LHCN-M2 (cell line): ENCODE measurements at places on chromosomes 7 and 10. TPM values are rescaled to one million over a fixed set of nuclear protein-coding genes. Genes with fewer than 3 reads are reported as not detected.

The SORCS1 gene
- not detected in 2 replicates for total RNA-seq

The MCMBP gene
- total RNA-seq = 68.0 and 80.1 TPM in 2 replicates

GRCh38 chr7:134879815-134880475 lies 100.5 kb downstream of the CALD1 start:
- no peak for DNase-seq

DNA sequence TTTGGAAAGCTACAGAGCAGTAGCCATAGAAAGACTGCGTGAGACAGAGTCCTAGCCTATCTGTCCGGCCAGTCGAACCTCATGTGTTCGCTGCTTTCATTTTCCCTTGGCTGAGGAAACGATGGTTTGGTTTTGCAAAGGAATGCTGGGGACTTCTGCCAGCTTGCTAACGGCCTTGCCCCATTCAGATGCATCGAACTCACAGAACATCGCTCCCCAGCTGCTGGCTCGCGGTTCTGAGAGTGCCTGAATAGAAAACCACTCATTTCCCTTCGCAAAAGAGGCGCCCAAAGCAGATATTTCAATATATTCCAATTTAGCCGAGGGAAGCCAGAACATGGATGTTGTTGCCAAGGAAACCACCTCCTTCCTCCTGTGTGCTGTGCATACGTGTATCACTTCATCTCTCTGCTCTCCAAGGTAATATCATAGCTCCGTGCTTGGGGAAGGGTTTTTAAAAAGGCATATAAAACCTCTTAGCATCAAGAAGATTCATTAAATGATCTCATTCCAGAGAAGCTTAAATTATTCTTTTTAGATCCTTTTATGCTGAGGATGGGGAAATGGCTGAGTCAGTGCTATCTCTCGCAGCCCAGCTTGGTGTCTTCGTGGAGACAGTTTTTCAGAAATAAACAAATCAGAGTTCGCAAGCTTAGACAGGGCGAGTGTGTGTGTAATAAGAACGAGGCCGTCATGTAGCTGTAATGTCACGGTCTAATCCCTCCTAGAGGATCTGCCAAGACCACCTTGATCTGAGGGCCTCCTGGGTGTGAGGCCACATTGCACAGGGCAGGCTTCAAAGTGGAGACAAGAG lies 215.2 kb downstream of the RPS24 start:
- DNase-seq = peak; percentile 72

The LRRC18 gene
- not detected in 2 replicates for total RNA-seq

DNA sequence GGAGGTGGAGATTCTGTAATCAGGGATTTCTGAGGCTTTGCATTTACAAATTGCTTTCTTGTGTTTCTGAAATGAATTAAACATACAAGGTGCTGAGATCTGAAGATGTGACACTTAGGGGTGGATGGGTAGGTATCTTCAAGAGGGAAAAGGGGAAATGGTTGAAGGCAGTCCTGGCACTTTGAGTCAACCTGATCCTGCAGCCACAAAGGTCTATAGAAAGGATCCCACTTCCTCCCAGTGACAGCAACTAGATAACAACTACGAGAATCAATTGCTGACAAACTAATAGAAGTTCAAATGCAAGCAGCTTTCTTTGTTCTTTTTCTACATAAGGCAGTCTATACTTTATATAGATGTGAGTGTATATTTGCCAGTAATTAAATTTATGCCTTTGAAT lies 553.3 kb downstream of the MDFIC start:
- DNase-seq = no peak

DNA sequence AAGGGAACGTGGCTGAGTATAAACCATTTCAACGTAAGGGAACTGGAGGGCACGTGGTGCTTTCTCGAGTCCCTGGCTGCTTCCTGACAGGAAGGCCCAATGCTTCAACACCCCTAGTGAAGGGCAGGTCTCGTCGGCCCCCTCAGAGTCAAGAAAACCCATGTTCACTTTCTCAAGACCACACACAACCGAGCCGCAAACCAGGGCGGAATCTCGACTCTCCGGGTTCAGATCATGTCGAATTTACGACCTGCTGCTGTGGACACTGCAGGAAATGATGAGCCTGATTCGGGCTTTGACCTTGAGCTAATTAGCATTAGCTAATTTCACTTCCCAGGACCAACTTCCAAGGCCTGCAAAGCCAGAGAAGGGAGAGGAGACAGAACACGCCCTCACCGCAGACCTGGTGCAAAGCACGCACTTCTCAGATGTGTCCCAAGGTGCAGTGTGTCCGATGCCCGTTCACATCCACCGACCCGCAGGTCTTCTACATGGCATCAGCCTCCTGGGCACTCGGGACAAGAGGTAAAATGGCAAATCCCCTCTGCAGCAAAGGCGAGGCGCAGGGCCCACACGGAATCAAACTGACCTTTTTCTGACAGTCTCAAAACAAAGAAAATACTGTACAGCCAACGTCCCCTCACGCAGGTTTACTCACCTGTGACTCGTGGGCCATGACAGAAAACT lies 94.7 kb downstream of the DIP2C start:
- no peak for DNase-seq

DNA sequence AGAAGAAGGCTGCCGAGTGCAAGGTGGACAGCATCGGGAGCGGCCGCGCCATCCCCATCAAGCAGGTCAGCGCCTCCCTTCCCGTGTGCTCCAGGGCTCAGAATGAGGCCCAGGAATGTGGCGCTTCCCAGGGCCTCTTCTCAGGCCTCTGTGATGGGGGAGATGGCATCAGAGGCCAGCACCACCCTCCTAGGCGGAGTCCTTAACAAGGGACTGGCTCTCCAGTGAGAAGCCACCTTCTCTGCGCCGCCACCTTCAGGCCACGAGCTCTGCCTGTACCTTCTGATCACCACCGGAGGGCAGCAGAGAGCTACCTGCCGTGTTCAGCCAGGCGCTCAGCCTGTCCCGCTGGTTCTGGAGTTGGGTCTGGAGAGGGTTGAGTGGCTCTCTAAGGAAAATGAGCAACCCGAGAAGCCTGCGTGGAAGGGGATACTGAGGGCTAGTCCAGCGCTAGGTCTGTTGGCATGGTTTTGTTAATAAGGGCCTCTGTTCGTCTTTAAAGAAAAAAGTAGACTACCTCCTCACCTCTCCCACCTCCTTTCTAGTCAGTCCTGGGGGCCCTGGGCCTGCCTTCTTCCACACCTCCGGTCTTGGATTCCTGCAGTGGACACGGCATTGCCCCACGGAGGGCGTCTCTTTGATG lies 37.7 kb downstream of the AGAP3 start:
- peak; percentile 70 for DNase-seq

DNA sequence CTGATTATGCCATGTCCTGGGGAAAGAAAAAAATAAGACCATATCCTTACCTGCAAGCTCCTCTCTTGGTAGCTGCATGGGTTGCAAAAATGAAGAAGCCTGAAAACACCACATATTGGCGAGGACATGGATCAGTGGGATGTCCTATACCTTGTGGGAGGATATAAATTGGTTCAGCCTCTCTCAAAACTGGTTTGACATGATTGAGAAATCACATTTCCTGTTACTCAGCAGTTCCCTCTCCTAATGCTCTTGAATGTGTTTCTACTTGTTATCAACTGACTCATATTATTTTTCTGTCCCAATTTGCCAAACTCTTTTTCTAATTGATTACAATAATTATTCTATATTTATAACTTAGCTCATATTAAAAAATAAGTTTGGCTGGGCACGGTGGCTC lies 380.2 kb downstream of the EXOC4 start:
- peak; percentile 45 for DNase-seq

The TFEC gene
- not detected in 2 replicates for total RNA-seq

GRCh38 chr10:13685885-13686284 lies 99.1 kb downstream of the PRPF18 start:
- no peak for DNase-seq

DNA sequence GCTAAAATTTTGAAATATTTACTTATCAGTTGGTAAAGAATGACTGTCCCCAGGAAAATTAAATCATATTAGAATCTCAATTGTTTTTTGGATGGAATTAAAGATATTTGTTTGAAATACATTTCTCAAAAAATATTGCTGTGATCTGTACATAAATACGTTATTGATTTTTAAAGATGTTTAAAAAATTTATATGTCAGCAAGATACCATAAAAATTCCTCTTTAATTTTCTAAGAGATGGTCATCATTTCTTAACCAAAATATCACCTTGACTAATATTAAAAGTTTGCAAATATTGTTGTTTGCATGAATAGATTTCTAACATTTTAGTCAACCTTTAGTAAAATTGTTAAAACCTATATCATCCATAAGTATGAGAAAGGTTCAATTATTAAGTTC lies 147.4 kb upstream of the WNT16 start:
- no peak for DNase-seq

The CYP17A1 gene
- not detected in 2 replicates for total RNA-seq

GRCh38 chr10:5305374-5305773 lies 59.4 kb upstream of the UCN3 start:
- DNase-seq = no peak

- no peak for DNase-seq
Measured at GRCh38 chr10:12027539-12027938, 15.1 kb downstream of the UPF2 start.

DNA sequence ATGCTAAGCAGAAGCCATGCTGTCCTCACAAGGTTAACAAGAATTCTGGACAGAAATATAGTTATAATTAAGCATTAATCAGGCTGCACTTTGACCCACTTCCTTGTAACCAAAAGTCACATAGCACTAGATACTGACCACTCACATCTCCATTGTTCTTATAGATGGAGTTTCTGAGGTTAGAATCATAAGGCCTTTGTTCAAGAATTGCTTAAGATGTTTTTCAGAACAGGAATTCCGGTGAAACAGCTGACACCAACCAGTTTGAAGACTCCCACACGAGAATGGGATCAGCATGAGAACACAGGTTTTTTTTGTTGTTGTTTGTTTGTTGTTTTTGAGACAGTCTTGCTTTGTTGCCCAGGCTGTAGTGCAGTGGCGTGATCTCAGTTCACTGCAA lies 488.3 kb upstream of the NRP1 start:
- no peak for DNase-seq

DNA sequence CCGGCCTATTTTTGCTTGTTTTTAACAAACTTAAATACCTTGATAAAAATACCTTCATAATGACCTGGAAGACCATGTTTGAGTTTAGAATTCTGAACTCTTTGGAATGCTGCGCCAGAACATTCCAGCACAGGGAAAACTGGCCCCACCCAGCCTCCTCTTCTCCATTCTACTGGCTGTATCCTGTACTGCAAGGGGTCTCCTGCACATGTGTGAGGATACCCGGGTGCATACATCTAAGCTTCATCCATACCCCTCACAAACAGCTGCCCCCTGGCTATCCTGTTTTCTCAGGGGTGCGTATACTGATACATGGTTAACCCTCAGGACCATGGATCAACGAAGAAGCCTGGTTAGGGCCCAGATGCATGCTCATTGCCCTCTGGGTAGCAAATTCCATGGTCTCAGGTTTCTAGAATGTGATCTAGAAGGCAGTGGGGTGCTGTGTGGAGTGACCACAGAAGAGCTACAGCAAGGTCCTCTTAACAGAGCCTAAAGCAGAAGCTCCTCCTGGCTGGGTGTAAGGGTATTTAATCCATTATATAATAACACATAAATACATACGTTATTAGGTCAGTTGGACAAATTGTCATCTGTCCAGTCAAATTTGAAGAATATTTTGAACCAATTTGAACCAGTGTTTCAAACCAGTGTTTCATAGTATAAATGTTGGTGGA lies 26.1 kb downstream of the HACD1 start:
- DNase-seq = no peak

DNA sequence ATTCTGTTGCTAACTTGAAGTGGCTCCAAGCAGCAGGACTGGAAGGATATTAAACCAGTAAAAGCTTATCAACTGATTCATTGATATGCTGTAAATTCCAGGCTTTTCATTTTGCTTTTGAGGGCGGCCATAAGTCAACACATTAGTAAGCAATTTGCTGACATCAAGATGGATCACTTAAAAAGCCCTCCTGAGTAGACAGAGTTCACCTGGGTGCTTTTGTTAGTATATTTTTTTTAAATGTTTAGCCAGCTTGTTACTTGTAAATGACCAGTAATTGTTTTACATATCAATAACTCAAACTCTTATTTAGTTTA lies 26.5 kb downstream of the RNF32 start:
- no peak for DNase-seq

DNA sequence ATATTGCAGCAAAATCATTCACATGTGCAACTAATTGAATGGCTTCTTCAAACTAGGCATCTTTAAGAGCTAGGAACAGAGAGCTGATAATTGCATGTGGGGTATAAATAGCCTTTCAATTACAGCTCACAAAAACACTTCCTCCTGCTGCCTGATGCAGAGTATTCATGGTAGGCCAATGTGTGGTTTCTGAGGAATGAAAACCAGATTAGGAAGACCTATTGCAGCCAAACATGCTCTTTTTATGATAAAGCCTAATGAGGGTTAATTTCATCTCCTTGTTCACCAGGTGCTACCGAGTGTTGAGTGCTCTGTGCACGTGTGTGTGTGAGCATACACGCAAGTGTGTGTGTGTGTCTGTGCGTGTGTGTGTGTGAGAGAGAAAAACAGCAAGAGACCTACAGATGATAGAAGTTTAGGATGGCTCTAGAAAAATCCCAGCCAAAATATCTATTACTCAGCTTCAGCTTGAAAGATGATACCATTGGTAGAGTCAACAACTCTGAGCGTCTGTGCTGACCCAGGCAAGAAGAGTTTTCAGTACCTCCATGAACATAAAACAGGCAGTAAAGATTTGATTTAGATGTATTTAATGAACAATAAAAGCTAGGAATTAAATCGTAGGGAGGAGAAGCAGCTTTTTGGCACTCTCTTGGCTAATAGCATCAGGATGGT lies 448.5 kb upstream of the ANKRD30A start:
- DNase-seq = peak; percentile 47

GRCh38 chr10:30055226-30055662 lies 4.1 kb downstream of the JCAD start:
- DNase-seq = peak; percentile 56
